A549 treated with Mapracorat at 1 μM for 4 hours (cell line): ENCODE measurements at places on chromosomes 11 and 22. TPM values are rescaled to one million over a fixed set of nuclear protein-coding genes. Genes with fewer than 3 reads are reported as not detected.

SHANK3 gene
- 2.7 to 5.5 TPM (median 4.5 TPM) in 5 replicates for total RNA-seq

DERL3 gene
- total RNA-seq = 0.32 to 0.66 TPM (median 0.52 TPM) in 5 replicates

CHKA gene
- total RNA-seq = 31.4 to 37.8 TPM (median 36.2 TPM) in 5 replicates

CRACR2B gene
- 4.0 to 6.3 TPM (median 5.2 TPM) in 5 replicates for total RNA-seq

HEPN1 gene
- total RNA-seq = not detected in 5 replicates

TRPM5 gene
- total RNA-seq = not detected in 5 replicates

EXPH5 gene
- 0.01 to 0.05 TPM (median 0.03 TPM) in 5 replicates for total RNA-seq

CASP5 gene
- not detected in 5 replicates for total RNA-seq

SCGB1C1 gene
- not detected in 5 replicates for total RNA-seq

PARVG gene
- not detected in 5 replicates for total RNA-seq

GLYAT gene
- not detected in 5 replicates for total RNA-seq

OR5M11 gene
- not detected in 5 replicates for total RNA-seq

LMO2 gene
- 0.36 to 1.1 TPM (median 0.72 TPM) in 5 replicates for total RNA-seq

SYT13 gene
- total RNA-seq = 5.8 to 6.6 TPM (median 5.9 TPM) in 5 replicates

NKAPD1 gene
- 10.7 to 16.1 TPM (median 13.8 TPM) in 5 replicates for total RNA-seq

NR1H3 gene
- total RNA-seq = 7.4 to 12.9 TPM (median 11.5 TPM) in 5 replicates

THYN1 gene
- total RNA-seq = 17.0 to 19.3 TPM (median 17.2 TPM) in 5 replicates
